ENCODE measurements at places on chromosomes 11 and 22.

DNA sequence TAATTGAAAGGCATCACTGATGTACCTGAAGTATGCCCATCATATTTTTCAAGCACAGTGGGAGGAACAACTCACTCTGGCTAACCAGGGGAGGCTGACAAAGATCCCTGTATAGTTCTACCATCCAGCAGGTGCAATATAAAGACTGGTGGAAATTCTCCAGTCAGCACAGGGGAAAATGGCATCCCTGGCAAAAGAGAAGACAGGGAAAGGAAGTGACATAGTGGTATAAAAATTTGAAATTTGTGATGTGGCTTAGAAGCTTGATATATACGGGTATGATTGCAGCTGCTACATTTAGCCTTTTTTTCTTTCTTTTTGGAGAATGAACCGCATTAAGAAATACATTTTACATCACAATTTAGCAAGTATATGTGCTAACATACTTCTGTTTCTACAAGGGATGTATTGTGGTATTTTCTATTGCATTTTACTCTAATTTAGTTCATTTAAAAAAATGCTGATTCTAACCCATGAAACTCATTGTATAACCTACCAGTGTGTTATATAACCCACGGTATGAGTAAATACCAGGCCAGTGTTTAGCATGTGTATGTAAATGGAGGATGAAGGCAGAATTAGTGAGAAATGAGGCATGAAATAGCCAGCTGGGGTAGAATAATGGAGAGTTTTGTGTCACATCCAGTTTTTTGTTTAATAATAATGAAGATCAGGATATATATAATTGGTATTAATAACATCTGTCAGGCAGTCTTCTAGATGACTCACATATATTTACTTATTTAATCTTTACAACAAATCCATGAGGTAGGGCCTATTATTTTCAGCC, 186.1 kb downstream of the ARHGAP42 start:
- DNase-seq: peak; percentile 94

GRCh38 chr11:10498022-10498400, 42.9 kb downstream of the AMPD3 start:
- DNase-seq: no peak

DNA sequence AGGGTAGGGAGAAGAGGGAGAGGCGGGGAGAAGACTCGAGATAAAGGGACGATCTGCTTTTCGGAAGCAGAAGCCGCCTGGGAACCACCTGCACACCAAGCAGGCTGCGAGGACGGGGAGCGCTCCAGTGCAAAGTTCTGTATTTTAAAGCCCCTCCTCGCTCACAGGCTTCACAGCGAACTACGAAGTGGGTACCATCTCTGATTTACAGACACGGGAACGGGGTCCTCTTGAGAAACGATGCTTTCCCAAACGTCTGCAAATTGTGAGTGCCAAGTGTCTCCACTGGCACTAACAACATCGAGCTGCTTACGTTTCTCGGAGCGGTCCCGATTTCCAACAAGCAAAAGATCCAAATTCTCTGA, 700 bp upstream of the STX3 start:
- DNase-seq: peak; percentile 56

- DNase-seq: no peak
Measured at GRCh38 chr22:37212174-37212906, at the start of gene SSTR3. SSTR3 (minus strand) TSS chr22:37212477; CDS start chr22:37207803, 4,674 bp downstream.

GRCh38 chr11:87092567-87092966, 54.8 kb downstream of the TMEM135 start:
- no peak for DNase-seq

GRCh38 chr11:122803306-122803705, 35.0 kb upstream of the CRTAM start:
- no peak for DNase-seq

Data from NCI-H526 treated with DMSO at 0.1 percent for 48 hours (cell line).